ENCODE measurements at places on chromosomes 1 and 21. TPM values are rescaled to one million over a fixed set of nuclear protein-coding genes. Genes with fewer than 3 reads are reported as not detected.

Gene CCSAP
- total RNA-seq, result 1.2 TPM

GRCh38 chr1:145892486-145893087, 6.9 kb upstream of the ANKRD35 start:
- no peak for DNase-seq

DNA sequence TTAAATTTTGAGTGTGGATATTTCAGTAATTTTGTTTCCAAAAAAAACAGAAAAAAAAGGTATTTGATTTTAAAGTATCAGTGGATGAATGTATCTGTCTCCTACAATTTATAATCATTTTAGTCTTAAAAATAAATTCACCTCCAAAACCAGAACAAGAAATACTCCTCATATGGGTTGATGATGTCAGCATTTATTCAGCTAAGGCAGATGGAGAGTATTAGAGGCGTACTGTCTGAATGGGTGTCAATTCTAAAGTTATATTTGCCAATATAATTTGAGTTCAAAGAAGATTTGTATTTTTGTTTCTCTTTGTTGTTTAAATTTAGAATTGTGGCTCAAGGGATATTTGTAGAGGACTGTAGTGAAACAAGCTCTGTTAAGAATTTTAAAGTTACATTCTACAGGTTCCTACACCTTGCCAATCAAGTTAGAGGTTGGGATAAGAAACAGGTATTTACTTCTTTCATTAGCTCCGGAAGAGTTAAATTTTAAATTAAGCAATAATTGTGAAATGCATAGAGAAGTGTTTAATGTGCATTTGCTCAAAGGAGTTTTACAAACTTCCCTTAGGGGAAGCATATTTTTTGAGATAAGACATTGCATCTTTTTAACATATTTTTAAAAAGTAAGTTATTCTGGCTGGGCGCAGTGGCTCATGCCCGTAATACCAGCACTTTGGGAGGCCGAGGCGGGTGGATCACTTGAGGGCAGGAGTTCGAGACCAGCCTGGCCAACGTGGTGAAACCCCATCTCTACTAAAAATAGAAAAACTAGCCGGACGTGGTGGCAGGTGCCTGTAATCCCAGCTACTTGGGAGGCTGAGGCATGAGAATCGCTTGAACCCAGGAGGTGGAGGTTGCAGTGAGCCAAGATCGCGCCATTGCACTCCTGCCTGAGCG, 1.2 kb downstream of the PLA2G4A start:
- no peak for DNase-seq

DNA sequence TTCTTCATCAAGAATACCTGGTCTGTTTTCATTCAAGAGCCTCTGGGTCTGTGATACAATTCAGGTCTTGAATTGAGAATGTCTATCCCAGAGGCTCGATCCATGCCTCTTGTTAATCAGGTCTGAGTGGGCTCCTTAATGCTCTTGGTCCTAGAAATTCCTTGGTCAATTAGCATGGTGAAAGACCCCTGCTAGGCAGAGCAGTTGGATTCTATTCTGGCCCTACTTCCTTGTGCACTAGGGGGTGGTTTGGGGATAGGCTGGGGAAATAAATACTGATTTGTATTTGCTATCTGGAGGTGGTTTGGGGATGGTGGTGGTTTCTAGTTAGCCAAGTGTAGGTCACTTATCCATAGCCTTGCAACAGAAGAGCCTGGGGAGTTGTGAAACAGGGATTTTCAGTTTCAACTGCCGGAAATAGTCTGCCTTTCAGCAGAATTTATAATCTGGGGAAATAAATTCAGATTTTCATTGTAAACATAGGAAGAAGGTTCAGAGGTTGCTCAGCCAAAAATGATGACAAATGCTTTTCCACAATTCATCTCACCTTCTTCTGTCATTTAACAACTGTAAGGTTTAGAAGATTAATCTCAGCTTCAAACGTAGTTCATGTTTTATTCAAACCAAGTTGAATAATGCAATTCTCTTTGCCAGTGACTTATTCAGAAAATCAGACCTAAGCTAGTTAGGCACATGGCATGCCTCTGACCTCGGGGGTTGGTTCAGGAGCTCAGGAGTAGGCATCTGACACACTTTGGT, 22.2 kb upstream of the SCAF4 start:
- no peak for DNase-seq
